ENCODE measurements at places on chromosomes 1 and 21. TPM values are rescaled to one million over a fixed set of nuclear protein-coding genes. Genes with fewer than 3 reads are reported as not detected.
A peak's percentile ranks its signal among the peaks of the same experiment; 100 is the strongest.

The TAL1 gene
- total RNA-seq, result 9.7 TPM

The CLCA1 gene
- not detected for total RNA-seq

The OR6K2 gene
- not detected for total RNA-seq

The GRHL3 gene
- total RNA-seq, result 1.6 TPM

The FCRL4 gene
- not detected for total RNA-seq

GRCh38 chr1:2956576-2956975 lies 64.7 kb upstream of the ACTRT2 start:
- peaks cover 17% of the 10 kb centered on the region for H3K27me3 ChIP-seq
- DNase-seq, result no peak
- no peak overlapping the region for H3K27ac ChIP-seq
- no peak overlapping the region for H3K4me3 ChIP-seq

DNA sequence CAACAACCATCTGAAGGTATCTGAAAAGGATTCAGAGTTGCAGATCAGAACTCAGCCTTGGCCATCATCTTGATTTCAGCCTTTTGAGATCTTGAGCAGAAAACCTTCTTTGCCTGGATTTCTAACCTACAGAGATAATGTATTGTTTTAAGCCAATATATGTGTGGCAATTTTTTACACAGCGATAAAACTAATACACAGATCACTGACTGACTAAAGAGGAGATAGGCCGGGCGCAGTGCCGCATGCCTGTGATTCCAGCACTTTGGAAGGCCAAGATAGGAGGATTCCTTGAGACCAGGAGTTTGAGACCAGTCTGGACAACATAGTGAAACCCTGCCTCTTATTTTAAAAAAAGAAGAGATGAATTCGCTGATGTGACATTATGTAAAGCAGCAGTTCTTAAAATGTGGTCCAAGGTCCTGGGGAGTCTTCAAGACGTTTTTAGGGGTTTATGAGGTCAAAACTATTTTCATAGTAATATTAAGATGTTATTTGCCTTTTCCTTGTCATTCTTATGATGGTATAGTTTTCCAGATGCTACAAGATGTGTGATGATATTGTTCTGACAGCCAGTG lies 50.1 kb upstream of the CNN3 start:
- no peaks in the 10 kb centered on the region for H3K36me3 ChIP-seq
- H3K4me1 ChIP-seq, result no peaks in the 10 kb centered on the region
- H3K27ac ChIP-seq, result no peak overlapping the region

- H3K4me1 ChIP-seq, result no peaks in the 10 kb centered on the region
- H3K27ac ChIP-seq, result no peak overlapping the region
- H3K4me3 ChIP-seq, result no peak overlapping the region
- no peaks in the 10 kb centered on the region for H3K36me3 ChIP-seq
- no peak for DNase-seq
Observed at GRCh38 chr1:152735648-152736047, 22.2 kb upstream of the KPRP start.

DNA sequence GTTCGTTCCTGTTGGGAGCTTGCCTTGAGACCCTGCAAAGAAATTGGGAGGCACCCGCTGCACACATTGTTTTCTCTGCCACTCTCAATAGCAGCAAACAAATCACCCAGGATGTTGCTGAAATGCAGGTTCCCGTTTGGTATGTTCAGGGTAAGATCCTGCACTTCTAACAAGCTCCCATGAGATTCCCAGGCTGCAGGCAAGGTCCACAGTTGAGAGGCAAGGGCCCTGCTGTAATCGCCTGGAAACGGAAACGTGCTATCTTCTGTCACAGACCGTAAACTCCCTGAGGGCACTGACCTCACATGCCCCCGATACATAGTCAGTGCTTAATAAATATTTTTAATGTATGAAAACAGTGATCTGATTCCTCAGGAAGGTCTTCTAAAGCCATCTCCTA lies 37.8 kb downstream of the XCL1 start:
- H3K36me3 ChIP-seq, result no peaks in the 10 kb centered on the region
- no peaks in the 10 kb centered on the region for H3K27me3 ChIP-seq
- no peak for DNase-seq
- no peak overlapping the region for H3K4me3 ChIP-seq

DNA sequence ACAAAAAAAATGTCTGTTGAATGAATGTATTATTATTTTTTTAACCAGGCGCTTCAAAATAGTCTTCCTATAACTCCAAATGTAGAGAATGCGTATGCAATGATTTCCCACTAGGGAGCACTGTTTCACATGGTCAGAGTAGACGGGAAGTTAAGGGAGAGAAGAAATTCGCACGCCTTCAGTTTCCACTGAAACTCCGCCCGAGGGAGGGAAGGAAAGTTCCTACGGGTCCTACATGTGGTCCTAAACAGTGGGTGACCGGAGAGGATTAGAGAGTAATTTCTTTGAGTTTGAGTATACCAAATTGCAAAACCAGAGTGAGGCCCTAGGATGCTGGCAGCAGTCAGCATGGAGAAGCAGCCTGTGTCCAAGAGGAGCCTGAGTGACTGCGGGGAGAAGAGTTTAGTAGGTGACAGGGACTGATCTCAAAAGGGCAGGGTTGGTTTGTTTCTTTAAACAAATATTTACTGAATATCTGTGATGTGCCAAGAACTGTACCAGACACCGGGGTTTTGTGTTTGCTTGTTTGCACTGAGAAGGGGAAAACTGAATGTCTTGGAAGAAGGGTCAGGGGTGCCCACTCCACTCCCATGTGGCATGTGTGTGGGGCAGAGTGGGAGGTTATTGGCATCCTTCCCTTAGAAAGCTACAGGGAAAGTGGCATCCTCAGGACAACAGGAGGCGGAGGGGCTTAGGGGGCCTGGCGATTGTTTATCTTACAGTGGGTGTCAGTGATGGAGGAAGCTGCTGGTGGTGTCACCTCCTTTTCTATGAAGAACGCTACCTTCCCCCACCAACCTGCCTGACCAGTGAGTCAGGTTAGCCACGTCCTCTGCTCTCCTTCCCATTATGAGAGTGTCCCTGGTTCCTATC lies 22.8 kb downstream of the RNU5D-1 start:
- no peaks in the 10 kb centered on the region for H3K27me3 ChIP-seq
- peak; percentile 25 for DNase-seq
- peaks cover 2% of the 10 kb centered on the region for H3K4me1 ChIP-seq
- no peaks in the 10 kb centered on the region for H3K36me3 ChIP-seq
- H3K27ac ChIP-seq, result no peak overlapping the region
- H3K4me3 ChIP-seq, result no peak overlapping the region

DNA sequence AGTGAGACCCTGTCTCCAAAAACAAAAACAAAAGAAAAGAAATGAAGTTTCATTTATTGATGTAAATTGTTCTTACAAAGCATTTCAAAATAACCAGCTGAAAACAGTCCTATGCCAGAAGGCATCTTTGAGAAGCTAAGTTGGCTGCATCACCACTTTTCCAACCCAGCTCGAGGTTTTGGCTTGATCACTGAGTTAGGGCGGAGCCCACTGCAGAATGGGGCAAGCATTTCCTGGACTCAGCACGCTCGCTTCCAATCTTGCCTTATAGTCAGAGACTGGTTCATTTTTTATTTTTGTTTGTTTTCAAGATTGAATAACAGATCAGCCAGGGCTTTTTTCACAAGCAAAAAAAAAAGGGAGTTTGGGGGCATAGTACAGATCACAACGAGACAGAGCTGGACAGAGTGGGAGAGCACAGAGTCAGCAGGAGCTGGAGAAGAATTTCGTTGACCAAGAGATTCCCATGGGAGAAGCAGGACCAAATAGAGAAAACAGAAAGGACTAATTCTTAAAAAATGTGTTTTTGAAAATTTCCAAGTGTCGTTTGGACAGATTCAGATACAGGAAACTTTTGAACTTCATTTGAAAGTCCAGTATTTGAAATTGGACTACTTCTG lies 23.5 kb upstream of the COL6A1 start:
- no peaks in the 10 kb centered on the region for H3K4me1 ChIP-seq
- peak overlapping the region; percentile 38 for H3K27ac ChIP-seq
- H3K4me3 ChIP-seq, result no peak overlapping the region
- DNase-seq, result no peak
- H3K27me3 ChIP-seq, result no peaks in the 10 kb centered on the region
- H3K36me3 ChIP-seq, result no peaks in the 10 kb centered on the region
